ENCODE measurements at places on chromosomes 3 and 15.
A peak's percentile ranks its signal among the peaks of the same experiment; 100 is the strongest.

DNA sequence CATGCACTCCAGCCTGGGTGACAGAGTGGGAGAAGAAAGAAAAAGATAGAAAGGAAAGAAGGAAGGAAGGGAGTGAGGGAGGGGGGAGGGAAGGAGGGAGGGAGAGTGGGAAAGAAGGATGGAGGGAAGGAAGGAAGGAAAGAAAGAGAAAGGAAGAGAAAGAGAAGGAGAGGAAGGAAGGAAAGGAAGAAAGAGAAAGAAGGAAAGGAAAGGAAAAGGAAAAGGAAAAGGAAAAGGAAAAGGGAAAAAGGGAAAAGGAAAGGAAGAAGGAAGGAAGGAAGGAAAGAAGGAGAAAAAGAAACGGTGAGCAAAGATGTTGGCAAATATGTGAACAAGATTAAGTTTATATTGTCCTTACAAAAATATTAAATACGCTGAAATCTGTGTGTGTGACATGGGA is 36.2 kb upstream of the TICRR start:
- no peak for DNase-seq

GRCh38 chr3:45453839-45454238 is 65.5 kb downstream of the LARS2 start:
- DNase-seq: no peak

DNA sequence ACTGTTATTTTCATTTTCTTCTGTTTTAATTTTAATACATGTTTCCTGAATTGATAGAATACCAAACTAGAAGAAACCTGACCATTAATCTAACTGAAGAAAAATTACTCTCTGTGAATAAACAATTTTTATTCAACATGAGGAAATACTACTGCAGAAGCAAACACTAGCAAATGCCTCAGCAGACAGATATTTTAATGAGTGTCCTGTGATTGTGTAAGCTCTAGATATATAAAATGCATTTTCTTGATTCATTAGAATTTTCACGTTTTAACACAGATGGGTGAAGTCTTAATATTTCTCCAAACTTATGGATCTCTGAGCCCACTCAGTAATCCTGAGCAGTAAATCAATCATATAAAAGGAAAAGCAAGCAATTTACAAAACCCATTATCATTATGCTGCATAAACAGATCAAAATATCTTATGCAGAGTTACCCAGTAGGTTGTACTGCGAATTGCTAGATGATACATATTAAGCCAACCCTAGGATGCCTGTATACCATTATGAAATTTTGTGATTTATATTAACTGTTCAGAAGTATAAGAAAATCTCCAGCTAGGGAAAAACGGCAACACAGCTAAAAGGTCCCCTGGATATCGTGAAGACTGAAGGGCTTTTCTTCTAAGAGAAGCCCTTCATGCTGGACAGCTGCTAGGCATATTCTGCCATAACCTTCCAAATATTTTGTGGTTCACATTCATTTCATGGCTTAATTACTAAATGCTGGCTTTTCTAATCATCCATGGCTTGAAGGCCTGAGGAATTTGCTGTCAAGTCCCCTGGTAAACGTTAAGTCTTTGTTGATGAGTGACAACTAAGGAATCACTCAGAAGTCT is 157.7 kb upstream of the TGFBR2 start:
- DNase-seq: no peak

GRCh38 chr3:52088445-52089367 is 32.3 kb upstream of the DUSP7 start:
- peak; percentile 73 for DNase-seq

DNA sequence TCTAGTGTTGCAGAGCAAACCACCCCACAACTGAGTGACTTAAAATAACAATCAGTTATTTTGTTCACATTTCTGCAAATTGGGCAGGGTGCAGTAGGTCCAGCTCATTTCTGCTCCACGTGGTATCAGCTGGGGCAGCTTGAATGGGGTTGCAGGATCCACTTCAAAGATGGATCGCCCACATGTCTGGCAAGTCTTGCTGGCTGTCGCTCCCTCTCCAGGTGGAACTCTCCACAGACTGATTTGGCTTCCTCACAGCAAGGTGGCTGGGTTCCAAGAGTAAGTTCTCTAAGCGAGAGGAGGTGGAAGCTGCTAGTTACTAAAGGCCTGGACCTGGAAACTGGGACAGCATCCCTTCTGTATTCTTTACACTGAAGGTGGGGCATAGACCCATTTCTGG is 213.3 kb downstream of the SLC9A9 start:
- DNase-seq: no peak

- DNase-seq: no peak
Measured at GRCh38 chr3:33159981-33160380, 46.2 kb downstream of the CRTAP start.

DNA sequence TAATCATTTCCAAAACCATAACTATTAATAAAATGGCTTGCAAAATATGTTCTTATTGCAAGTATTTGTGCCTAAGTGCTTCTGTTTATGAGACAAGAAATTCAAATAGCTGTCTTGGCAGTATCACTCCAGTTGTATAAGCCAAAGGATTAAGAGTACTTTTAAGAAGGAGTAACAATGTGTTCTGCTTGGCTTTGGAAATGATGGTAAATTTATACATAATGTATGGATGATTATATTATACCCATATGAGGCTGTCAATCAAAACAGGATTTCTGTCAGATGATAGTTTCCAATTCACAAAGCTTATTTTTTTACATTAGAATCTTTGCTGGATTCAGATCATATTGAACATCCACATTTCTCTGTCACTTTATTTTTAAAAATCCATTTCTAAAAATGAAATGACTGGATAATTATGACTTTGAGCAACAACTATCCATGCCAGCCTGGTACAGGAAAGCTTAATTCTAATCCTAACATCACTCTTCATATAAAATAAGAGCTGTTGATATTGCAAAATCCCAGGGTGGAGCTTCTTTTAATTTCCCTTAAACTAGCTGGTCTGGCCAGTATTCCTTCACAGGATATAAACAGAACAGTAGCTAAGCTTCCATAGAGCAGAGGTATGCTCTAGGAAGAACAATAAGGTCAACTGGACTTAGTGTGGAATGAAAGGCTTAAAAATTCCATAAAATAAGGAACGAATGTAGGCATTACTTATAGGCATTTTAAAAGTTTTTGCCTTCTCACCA is 30.0 kb upstream of the ZNF280D start:
- no peak for DNase-seq

- DNase-seq: peak; percentile 94
Measured at GRCh38 chr3:13022348-13023234, 50.6 kb downstream of the IQSEC1 start.

- DNase-seq: no peak
Measured at GRCh38 chr3:169243579-169243978, 419.9 kb downstream of the MECOM start.

GRCh38 chr3:51637941-51638471 is 33.0 kb upstream of the TEX264 start:
- no peak for DNase-seq

- peak; percentile 78 for DNase-seq
Measured at GRCh38 chr3:100875239-100875638, 118.0 kb downstream of the ABI3BP start.

- no peak for DNase-seq
Measured at GRCh38 chr3:43095370-43095769, 10.5 kb downstream of the POMGNT2 start.

All from right cardiac atrium (tissue), 5 donors.